ENCODE measurements at places on chromosomes 5 and 9.

DNA sequence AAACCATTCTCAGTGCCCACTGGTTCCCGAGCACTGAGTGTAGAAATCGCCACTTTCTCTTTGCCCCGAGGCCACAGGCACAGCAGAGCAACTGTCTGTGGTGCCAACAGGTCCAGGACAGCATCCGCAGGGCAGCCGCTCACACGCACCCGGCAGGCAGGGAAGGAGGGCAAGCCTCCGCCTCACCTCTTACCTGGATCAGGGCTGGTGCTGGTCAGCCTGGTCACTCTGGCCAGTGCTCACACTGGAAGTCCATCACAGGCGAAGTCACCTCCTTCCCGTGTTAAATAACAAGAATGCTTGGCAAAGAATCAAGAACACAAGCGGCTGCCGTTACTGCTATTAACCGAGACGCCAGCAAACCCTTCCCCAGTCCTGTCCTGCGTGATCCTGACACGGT lies 13.7 kb downstream of the DIPK1B start:
- no peak for DNase-seq

GRCh38 chr5:116271446-116272025 lies 186.7 kb downstream of the COMMD10 start:
- DNase-seq: no peak

DNA sequence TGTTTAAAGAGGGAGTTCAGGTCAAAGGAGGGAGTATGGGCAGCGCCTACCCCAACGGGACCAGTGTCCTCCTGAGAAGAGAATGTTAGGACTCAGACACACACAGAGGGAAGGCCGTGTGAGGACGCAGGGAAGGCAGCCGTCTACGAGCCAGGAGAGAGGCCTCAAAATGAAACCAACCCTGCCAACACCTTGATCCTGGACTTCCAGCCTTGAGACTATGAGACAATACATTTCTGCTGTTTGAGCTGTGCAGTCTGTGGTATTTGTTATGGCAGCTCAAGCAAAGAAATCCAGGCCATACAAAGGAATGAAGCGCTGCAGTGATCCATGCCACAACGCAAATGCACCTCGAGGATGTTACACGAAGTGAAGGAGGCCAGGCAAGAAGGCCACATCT lies 97.9 kb downstream of the COL23A1 start:
- DNase-seq: no peak

- no peak for DNase-seq
Measured at GRCh38 chr5:105934171-105934570, 1736.6 kb downstream of the EFNA5 start.

All from NCI-H1417 treated with DMSO at 0.1 percent for 48 hours (cell line).